ENCODE measurements at places on chromosomes 1 and 21.

DNA sequence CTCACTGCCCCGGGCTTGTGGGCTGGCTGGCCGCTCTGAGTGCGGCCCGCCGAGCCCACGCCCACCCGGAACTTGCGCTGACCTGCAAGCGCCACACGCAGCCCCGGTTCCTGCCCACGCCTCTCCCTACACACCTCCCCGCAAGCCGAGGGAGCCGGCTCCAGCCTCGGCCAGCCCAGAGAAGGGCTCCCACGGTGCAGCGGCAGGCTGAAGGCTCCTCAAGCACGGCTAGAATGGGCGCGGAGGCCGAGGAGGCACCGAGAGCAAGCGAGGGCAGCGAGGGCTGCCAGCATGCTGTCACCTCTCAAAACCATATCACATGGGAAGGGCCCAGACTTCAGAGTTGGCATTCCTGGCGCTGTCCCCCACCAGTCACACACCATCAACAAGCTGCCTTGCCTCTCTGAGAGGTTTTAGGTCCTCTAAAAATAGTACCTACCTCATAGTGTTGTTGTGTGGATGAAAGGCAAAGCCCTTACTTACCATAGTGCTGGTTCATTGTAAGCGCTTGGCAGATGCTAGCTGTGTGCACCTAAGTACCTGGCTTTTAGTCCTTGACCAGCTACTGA lies 13.4 kb downstream of the LDLRAD1 start:
- no peak for DNase-seq

GRCh38 chr1:168913711-168914463 lies 184.9 kb upstream of the DPT start:
- no peak for DNase-seq

GRCh38 chr1:154198756-154199562 lies 7.1 kb upstream of the TPM3 start:
- no peak for DNase-seq

- DNase-seq: no peak
Observed at GRCh38 chr21:37281579-37281978, 14.4 kb upstream of the VPS26C start.

DNA sequence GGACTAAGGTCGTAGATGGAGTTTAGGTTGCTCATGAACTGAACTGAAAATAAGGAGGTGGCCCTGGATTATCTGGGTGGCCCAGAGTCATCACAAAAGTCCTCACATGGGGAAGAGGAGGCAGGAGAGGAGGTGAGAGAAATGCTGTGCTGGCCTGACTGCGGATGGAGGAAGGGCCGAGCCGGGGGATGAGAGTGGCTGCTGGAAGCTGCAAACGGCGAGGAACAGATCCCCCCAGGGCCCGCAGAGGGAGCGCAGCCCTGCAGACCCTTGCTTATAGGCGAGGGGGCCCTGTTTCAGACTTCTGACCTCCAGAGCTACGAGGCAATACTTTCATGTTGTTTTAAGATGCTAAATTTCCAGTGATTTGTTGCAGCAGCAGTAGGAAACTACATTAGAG lies 102.7 kb upstream of the C1orf174 start:
- DNase-seq: no peak

GRCh38 chr1:74822851-74823401 lies 90.0 kb downstream of the TYW3 start:
- DNase-seq: no peak

DNA sequence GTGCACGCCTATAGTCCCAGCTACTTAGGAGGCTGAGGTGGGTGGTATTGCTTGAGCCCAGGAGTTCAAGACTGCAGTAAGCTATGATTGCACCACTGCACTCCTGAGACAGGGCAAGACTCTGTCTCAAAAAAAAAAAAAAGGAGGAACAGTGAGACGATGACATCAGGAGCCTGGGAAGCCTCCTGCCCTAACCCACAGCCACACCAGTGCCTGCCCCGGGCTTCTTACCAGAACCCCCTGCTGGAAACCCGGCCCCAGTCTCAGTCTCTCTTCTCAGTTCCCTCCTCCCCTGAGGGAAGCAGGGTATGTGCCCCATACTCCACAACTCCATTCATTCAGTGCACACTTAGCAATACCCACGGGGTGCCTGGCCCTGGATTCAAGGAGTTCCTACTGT lies 9.1 kb downstream of the COL8A2 start:
- DNase-seq: no peak

- DNase-seq: no peak
Observed at GRCh38 chr1:16017461-16018303, at the start of gene HSPB7. Gene HSPB7 (minus strand): TSS chr1:16018043. CDS start chr1:16017963, 80 bp downstream.

DNA sequence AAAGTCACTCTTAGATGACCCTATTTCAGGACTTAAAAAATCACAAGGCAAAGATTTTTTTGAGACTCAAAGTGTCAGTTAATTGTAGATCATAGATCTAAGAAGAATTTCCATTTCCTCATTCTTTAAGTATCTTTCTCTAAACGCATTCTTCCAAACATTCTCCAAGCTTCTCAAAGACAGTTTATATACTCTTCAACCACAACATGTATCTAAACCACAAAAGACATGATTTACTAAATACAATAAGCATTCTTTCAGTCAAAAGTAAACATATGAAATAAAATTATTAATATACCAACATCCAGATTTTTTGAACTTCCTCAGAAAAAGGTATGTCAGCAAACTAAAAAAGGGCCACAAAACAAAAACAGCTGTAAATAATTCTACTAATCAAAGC lies 24.4 kb downstream of the RC3H1 start:
- DNase-seq: no peak

DNA sequence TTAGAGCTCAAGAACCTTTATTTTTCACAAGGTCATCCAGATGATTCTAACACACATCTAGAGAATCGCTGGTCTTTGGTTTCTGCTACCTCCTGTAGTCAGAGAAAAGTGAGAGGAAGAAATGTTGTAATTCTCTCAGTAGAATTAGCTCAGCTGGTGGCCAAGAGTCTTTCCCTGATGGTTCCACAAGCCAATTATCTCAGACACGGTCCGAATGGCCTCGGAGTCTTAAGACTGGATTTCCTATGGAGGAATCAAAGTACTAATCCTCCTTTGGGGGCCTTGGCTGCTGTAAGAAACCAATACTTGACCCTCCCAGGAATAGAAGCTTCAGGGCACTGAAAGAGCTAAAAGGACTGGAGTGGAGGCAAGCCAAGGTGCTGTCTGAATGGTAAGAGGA lies 1.8 kb downstream of the TMEM81 start:
- DNase-seq: no peak

- no peak for DNase-seq
Observed at GRCh38 chr21:25509862-25510261, 97.4 kb downstream of the MRPL39 start.

DNA sequence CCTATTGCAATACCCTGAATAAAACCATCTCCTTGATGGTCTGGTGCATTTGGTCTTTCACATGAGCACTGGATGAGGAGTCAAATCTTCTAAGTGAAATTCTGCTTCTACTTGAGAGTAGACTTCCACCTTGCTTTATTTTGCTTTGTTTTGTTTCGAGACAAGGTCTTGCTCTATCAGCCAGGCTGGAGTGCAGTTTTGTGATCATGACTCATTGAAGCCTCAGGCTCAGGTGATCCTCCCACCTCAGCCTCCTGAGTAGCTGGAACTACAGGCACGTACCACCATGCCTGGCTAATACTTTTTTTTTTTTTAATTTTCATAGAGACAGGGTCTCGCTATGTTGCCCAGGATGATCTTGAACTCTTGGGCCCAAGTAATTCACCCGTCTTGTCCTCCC lies 65.8 kb upstream of the F3 start:
- no peak for DNase-seq

GRCh38 chr1:100413035-100413434 lies 60.7 kb downstream of the CDC14A start:
- no peak for DNase-seq

DNA sequence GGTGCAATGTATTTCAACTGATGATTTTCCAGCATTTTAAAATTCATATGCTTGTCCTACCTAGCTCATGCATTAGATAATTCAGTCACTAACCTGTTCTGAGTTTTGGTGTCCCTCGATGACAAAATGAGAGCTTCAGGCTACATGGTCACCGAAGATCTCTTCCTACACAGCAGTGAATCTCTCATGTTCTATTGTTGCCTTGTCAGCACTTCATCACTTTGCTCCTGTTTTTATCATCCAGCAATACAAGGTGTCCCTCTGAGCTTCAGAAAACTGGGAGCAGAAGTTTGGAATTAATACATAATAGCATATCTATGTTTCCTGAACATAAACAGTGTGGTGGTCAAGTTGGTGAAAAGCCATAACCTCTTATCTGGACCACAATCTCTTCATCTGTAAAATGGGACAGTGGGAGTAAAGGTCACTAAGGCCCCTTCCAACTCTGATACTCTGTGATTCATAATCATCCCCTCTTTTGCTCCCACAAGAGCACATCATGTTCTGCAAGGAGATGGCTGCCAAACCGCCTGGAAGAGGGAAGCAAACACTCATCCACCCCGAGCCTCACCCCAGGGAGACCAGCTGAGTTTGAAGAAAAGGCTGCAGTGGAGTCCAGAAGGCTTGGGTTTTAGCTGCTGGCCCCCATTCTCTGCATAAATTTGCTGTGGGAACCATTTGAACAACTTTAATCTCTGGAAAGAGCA lies 137.9 kb upstream of the F3 start:
- no peak for DNase-seq

DNA sequence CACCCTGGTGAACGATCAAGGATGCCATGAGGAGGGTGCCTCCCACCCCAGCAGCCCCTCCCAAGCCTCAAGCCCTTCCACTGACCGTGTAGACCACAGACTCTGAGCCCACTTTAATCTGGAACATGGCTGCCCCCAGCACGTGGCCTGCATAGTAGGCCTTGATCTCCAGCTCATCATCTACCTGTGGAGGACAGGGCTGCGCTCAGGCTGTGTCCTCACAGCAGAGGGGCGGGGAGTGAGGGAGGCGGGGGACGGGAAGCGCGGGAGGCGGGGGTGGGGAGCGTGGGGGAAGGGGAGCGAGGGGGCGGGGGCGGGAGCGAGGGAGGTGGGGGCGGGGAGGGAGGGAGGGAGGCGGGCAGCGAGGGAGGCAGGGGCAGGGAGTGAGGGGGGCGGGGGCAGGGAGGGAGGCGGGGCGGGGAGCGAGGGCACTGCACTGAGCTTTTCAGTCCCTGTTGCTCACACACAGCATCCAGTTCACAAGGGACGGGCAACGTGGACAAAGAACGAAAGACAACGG lies 7.1 kb downstream of the PUSL1 start:
- no peak for DNase-seq

- no peak for DNase-seq
Observed at GRCh38 chr1:201145816-201146215, 8.5 kb downstream of the TMEM9 start.

- no peak for DNase-seq
Observed at GRCh38 chr1:9875636-9876000, 34.5 kb downstream of the CTNNBIP1 start.

GRCh38 chr1:114314098-114314497 lies 160.4 kb upstream of the SYT6 start:
- DNase-seq: no peak

GRCh38 chr1:39102537-39103327 lies 76.6 kb downstream of the NDUFS5 start:
- DNase-seq: no peak

DNA sequence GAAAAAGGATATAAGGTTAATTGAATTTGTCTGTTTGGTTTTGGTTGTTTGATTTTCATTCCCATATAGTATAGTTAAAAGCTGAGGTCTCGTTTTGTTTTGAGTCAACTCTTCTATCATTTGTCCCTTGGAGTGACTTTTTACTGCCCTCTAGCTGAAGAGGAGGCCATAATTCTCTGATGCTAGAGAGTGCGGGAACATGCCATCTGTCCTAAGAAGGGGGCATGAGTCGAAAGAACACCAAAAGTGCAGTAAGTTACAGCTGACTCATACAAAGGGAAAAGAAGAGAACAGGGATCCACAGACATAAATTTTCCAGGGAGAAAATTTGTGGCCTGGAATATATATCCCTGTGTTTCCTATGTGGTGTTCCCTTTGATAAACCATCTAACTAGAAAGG lies 4.1 kb downstream of the KRTAP21-3 start:
- no peak for DNase-seq

GRCh38 chr1:37423810-37424209 lies 50.6 kb upstream of the ZC3H12A start:
- DNase-seq: no peak

DNA sequence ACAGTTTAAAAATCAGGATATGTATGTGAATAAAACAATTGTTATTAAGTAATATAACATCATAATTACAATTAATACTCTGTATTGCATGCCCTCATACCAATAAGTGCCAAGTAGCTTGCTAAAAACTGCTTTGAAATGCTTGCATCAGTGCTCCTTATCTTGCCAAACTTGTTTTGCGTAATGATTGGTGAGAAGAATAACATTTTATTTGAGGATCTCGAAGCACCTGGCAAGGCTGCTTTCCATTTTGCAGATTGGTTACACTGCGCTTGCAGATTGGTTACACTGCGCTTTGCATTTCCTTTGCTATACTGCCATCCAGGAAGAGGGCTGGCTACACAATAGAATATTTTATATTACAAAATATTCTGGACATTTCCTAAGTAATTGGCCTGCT lies 1.7 kb upstream of the PBX1 start:
- no peak for DNase-seq

DNA sequence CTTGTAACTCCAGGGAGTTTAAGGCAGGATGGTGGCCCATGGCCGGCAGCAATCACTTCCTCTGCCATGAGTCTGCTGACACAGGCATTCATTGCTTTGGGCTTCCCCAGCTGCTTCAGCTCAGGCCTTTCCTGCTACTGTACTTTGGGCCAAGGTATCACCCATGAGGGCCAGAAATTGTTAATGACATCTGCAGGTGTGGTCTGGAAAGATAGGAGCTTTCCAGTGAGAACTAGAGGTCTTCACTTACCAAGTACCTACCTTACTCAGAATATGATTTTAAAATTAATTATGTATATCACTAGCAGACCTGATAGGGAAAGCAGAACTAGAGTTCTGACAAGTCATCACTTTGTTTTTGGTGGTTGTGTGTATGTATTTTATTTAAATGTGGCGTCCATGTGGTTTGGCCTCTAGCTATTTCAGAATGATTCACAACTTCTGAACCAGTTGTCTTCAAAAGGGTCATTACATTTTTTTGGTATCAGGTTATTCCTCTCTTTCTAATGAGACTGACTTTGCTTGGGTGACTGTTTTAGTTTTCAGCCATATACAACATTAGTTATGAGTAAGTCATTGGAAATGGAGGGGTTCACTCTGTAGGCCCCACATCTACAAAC lies 2.7 kb downstream of the RGL1 start:
- no peak for DNase-seq

GRCh38 chr1:14713077-14713476 lies 114.6 kb downstream of the KAZN start:
- DNase-seq: no peak

GRCh38 chr21:29144736-29145353 lies 14.4 kb downstream of the MAP3K7CL start:
- no peak for DNase-seq

DNA sequence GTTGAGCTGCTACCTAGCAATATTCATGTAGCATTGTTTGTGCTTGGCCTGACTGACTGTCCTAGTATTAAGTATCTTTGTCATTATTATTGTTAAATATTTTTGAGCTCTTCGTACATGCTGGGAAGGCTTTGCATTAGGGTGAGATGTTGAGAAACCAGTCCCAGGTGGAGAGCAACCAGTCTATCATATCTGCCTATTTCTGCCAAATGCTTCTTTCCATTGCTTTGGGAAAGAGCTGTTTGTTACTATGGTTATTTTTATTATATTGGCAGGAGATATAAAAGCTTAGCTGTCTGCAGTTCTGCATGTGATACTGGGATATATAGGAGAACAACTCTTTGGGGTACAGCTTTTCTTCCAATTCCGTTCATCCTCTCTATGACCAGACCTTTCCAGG lies 85.1 kb downstream of the CLDN17 start:
- DNase-seq: no peak

- no peak for DNase-seq
Observed at GRCh38 chr1:114310695-114311271, 157.1 kb upstream of the SYT6 start.

Measured in T-helper 17 cell (primary cell).